ENCODE measurements at places on chromosomes 2 and 18.

GRCh38 chr2:26846334-26847306 lies 1.3 kb upstream of the DPYSL5 start:
- DNase-seq: peak; percentile 98

- DNase-seq: peak; percentile 83
These were observed 250.8 kb upstream of the TCF4 start for GRCh38 chr18:55838841-55839240.

DNA sequence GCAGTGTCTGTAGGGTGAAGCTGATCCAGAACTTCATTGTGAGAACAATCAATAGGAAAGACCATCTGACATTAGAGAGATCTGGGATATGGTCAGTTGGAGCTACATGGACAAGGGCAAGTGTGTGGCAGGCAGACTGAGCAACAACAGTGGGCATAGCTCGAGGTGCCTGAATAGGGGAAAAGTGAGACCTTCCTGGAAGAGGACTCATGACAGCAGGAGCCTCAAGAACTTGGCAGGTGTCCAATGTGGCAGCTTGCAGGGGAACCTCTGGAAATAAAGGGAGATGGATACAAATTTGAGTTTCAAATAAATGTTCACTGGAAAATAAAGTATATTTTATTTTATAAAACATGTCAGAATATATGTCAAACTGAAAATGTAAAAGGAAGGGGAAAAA lies 117.9 kb downstream of the TANC1 start:
- DNase-seq: no peak

DNA sequence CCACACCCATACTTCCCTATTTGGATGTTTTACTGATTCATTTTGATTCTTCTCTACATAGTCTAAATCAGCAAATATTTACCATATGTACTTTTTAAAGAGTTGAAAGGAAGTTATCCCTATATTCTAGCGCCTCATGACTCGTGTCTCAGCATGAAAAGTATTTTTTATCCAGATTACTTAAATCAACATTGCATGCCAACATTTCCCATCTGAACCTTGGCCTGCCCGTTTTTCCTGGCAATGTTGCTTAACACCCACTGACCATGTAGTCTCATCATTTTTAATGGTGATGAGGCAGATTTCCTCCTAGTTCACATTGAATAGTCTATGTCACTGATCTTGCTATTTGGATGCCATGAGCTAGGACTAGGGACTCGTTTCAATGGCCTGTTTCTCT lies 13.2 kb upstream of the SCYGR5 start:
- DNase-seq: peak; percentile 50

All from osteoblast (primary cell).